Activated naive CD8-positive, alpha-beta T cell treated with anti-CD3 and anti-CD28 coated beads, Interleukin-2, amount 50 U/mL, for 16 hours (primary cell): ENCODE measurements at places on chromosomes 7 and 10.

DNA sequence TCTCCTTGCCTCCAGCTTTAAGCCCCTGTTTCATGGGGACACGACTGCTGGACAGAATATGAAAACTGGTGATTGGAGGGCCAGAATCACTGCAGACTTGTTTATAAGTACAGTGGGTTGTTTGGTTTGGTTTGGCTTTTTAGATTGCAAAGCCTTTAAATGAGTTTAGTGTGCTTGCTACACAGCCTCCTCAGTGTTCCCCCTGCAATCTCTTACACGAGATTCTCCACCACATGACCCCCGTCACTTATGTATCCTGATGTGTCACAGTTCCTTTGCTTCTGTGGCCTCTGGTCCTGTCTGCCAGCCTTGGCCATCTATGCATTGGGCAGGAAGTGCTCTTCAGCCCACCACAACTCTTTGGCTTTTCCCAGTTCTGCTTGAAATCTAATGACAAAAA, 103.7 kb upstream of the ANKRD1 start:
- DNase-seq = no peak

DNA sequence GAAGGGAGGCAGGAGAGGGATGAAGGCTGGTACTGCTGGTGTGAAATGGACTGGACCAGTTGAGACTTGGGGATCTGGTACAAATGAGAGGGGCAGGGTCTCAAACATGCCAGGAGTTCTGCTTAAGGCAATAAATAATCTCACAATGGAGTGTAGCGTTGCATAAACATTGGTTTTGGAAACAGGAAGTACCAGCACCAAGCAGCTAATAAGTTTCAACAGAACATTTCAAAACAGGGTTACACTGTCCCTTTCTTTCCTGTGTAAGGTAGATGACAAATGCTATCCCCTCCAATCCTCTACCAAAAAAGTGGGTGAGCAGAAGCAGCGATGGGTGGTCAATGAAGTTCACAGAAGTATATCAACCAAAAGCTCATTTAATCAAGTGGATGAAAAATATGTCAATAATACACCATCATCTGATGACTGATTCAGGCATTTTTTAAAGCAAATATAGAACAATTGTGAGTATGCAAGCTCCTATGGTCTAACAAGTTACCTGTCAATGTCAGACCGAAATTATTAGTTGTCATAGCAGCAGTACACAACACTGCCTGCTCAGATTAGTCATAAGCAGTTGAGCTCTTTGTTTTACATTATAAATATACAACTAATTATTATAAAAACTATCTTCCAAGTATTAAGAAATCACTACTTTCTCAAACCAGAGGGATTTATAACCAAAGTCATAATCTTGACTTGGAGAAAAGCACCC, 220.0 kb downstream of the FAM107B start:
- no peak for DNase-seq

DNA sequence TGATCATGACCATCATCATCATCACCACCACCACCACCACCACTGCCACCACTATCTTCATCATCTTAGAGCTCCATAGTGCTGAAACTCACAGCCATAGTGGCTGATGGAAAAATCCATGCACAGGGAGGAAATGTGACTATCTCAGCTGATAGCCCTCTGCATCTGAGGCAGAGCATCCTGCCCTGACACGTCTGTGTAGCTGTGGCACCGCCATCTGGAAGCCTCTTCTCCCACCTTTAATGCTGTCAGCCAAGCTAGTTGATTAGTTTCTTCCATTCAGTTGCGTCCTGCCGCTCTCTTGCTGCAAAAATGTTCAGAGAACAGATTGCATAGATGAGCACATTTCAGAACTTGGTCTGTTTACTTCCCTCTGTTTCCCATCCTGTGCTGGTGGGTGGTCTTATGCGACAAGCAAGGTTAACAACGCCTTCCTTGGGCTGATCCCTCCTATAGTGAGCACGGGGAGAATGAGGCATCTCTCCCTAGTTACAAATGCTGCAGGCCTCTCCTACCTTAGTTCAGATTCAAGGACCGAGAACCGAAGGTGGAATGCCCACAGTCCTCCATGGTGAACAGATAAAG, 478.6 kb downstream of the PLXNA4 start:
- no peak for DNase-seq

DNA sequence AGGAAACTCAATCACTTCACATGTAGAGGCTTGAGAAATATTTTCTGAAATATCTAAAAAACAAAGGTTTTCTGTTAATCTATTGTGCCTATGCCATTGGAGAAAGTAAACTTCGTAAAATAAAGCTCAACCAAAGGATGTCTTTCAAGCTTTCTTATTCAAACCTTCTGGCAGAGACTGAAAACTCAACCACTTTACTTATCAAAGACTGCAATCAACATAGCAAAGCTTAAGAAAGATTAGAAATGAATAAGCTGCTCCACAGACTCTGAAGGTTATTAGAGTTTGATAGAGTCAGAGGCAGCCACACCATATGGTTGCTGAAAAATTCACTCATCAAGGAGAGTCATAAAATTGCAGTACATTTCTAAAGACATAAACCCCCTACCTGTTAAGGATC, 245.8 kb upstream of the MEOX2 start:
- DNase-seq = no peak

- DNase-seq = no peak
Measured at GRCh38 chr7:107696330-107696946, 35.8 kb downstream of the SLC26A4 start.

- no peak for DNase-seq
Measured at GRCh38 chr10:73591935-73592699, 975 bp upstream of the USP54 start.
